Thoracic aorta (tissue), 2 donors: ENCODE measurements at places on chromosomes 12 and 14. TPM values are rescaled to one million over a fixed set of nuclear protein-coding genes. Genes with fewer than 3 reads are reported as not detected.

RNF212B gene
- not detected for total RNA-seq

EFS gene
- 23.3 TPM for total RNA-seq

KRT78 gene
- not detected for total RNA-seq

GRCh38 chr12:66838366-66838765 lies 159.5 kb upstream of the GRIP1 start:
- no peaks in the 10 kb centered on the region for H3K27me3 ChIP-seq
- no peaks in the 10 kb centered on the region for H3K4me1 ChIP-seq
- no peak overlapping the region for H3K27ac ChIP-seq
- no peak overlapping the region for H3K4me3 ChIP-seq

DNA sequence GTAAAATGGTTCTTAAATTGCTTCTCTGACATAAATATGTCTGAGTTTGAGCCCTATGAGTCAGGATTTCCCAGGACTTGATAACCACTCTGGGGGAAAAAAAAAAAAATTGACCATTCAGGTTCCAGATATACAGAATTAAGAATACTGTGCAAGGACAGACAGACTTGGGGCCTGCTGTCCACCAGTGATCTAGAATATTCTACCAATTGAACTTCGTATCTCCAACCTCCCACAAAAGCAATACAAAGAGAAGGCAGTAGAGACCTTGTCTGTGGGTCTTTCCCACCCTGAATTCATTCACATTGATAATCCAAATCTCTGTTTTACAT lies 4.1 kb downstream of the SINHCAF start:
- H3K4me1 ChIP-seq: no peaks in the 10 kb centered on the region
- no peak overlapping the region for H3K27ac ChIP-seq
- DNase-seq: no peak
- H3K27me3 ChIP-seq: no peaks in the 10 kb centered on the region
- H3K36me3 ChIP-seq: no peaks in the 10 kb centered on the region

GRCh38 chr12:65511912-65512311 lies 233.4 kb downstream of the MSRB3 start:
- no peak for DNase-seq
- H3K4me1 ChIP-seq: peaks cover 21% of the 10 kb centered on the region
- no peaks in the 10 kb centered on the region for H3K27me3 ChIP-seq
- H3K4me3 ChIP-seq: no peak overlapping the region
- H3K36me3 ChIP-seq: no peaks in the 10 kb centered on the region

GRCh38 chr14:106605548-106606448 lies 1079.4 kb downstream of the TMEM121 start:
- no peaks in the 10 kb centered on the region for H3K4me1 ChIP-seq
- no peaks in the 10 kb centered on the region for H3K36me3 ChIP-seq
- H3K27me3 ChIP-seq: no peaks in the 10 kb centered on the region
- no peak for DNase-seq

DNA sequence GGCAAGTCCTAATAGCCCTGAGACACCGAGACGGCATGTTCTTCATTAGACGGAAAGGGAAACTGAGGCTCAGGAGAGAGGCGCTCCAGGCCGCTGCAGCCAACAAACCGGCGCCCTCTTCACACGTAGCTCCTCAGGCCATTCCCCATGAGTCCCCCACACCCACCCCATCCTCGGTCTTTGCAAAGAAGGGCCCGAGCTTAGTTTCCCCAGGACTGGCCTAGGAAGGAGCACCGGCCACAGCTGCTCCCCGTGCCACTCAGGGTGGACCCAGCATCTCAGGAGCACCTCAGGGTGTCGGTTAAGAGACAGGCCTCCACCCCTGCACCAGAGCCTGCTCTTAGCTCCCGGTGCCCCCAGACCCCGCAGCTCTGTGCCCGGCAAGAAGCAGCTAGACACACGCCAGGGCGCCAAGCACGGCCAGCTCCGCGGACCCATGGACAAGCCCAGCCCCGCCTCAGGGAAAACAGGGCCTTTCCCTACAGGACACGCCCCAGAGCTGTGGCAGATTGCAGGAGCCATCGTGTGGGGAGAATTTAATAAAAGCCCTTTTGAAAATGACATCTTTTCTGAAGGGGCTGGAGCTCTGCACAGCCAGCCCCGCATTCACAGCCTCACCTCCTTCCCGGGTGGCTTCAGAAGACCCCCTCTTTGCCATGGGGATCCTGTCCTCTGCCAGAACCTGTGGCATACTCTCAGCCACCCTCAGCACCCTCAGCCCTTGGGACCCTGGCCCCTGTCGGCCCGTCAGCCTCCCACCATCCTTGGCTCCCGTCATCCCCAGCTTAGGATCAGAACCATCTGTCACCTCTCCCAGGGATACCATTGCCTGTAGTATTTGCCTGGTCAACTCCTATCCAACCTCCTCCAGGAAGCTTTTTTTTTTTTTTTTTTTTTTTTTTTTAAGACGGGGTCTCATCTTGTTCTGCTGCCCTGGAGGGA lies 59.7 kb downstream of the LGMN start:
- no peaks in the 10 kb centered on the region for H3K27me3 ChIP-seq
- peaks cover 5% of the 10 kb centered on the region for H3K4me1 ChIP-seq
- peaks cover 16% of the 10 kb centered on the region for H3K36me3 ChIP-seq
- DNase-seq: no peak
